GM13977 (cell line): ENCODE measurements at places on chromosomes 3 and 15.
A peak's percentile ranks its signal among the peaks of the same experiment; 100 is the strongest.

DNA sequence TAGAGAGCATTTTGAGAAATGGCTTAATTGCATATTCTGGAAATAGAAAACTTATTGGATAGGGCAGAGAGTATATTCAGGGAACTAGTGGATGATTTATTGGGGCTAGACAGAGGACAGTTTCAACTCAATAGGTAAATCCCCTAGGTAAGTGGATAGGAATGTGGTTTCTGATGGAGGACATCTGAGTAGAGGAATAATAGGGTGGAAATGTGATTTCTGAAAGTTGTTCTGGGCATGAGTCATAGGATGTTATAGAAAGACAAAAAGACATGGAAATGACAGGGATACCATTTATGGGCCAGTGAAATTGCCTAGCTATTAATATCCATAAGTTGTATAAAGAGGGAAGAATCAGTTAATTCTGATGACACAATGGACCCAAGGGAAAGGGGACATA, 563.3 kb upstream of the GOLIM4 start:
- no peak for DNase-seq

GRCh38 chr3:192870822-192871221, 46.8 kb downstream of the MB21D2 start:
- DNase-seq, result no peak

DNA sequence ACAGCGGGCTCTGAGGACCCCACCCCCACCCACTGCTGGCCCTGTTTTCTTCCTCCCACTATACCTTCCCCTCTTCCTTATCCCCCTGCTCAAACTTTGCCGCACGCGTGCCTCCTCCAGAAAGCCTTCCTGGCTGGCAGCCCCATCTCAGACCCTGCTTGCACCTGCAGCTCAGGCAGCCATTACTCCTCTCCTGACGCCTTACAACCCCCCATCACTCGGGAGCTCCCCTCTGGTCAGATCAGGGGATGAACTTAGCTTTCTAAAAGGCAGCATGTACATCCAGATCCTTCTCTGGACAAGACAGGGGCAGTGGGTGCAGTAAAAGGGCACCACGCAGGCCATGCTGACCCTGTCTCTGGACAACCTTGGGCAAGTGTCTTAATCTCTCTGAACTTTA, 94.5 kb downstream of the SEC22A start:
- no peak for DNase-seq

GRCh38 chr3:9399746-9400145, 2.3 kb downstream of the SETD5 start:
- DNase-seq, result peak; percentile 20
